NCI-H2081 (cell line): ENCODE measurements at places on chromosomes 2 and 18.

- no peak for DNase-seq
Measured at GRCh38 chr2:171225302-171225980, 64.7 kb upstream of the TLK1 start.

DNA sequence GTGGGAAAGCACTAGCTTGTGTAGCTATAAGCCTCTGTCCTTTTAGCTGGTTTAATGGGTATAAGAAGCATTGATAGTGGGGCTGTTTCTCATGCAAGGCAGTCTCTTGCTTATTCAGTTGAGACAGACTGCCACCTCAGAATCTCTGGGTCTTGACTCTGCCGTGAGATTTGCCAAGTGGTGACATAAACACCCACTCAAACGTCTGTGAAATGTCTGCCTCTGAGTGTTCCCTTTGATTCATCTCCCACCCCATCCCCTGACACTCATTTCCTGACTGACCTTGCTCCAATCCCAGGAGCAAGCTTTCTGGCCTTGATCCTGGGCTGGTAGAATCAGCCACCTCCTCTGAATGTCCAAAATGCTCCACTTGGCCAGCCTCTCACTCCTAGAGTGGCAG is 141.9 kb upstream of the RBMS1 start:
- no peak for DNase-seq

DNA sequence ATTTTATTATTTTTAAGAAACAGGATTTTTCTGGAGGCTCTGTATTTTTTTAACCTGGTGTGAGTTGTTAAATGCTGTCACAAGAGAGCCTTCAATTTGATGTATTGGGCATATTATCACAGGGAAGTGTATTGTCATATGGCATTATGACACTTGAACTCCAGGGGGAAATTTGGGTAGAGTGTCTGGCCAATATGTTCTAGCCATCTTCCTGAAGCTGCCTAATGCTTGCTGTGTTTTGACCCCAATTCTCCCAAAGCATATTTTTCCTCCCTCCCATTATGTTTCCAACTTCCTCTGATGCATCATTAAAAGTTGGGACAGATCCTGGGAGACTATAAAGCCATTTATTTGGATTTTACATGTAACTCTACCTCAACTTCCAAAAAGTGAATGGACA is 214.1 kb upstream of the SESTD1 start:
- no peak for DNase-seq

DNA sequence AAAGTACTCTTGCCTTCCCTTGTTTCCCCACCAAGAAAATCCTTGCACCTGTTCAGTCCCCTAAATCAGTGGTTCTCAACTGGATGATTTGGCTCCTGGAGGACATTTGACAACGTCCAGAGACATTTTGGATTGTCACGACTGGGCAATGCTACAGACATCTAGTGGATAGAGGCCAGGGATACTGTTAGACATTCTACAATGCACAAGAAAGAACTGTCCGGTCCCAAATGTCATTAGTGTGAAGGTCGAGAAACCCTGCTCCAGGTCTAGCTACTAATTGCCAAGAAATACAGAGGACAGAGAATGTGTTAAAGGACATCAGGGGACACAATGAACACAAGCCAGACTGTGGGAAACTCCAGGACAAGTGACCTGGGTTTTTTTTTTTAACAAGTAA is 60.0 kb downstream of the LRP2 start:
- DNase-seq = no peak

GRCh38 chr2:41510108-41510507 is 537.7 kb upstream of the PKDCC start:
- DNase-seq = no peak

DNA sequence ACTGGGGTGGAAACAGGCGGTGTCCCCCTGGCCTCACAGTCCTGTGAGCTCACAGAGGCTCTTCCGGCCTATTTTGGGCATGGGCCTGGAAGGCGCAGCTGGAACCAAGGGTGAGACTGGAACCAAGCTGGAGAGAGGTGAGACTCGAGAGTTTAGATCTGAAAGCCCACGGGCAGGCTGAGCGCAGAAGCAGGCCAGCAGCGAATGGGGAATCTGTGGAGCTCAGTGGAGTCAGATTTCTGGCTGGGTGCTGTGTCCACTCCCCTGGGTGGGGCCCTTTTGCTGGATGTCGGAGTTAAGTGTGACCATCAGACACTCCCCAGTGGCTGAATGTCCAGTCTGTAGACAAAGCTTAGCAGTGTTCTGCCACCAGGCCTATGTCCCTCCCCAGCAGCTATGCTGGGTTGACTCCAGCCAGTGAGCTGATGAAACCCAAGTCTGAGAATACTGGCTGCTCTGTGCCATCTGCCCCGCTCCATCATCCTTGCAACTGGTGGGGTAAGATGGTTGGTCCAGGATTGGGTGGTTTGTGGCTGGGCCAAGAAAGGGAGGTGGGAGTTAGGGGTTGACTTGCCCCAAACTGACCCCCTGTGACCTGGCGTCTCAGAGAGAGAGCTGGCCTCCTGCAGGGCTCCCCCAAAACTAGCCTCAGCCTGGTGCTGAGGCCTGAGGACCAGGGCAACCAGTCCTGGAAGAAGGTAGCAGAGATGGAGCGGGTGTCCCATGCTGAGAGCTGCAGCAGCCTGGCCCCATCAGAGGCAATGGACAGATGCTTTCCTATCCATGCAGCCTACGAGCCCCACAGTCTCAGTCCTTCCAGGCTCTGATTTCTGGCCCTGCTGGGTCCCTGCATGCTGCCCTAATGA is 34.4 kb downstream of the CYP26B1 start:
- DNase-seq = no peak

GRCh38 chr2:15667809-15668556 is 76.3 kb downstream of the DDX1 start:
- no peak for DNase-seq

GRCh38 chr2:177262092-177262491 is 2.4 kb downstream of the NFE2L2 start:
- DNase-seq = no peak

DNA sequence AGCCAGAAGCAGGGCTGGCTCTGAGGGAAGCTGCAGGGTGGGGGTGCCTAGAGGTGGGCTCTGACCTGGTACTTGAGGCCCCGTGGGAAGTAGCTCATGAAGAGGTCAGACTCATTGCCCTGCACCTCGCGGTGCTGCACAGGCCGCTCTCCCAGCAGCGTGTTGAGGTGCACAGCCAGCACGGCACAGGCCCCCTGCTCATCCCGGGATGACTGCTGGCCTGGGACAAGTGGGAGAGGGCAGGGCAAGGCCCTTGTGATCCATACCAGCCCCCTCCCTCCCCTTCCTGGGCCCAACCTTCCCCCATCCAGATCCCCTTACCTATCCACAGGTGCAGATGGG is 8.7 kb downstream of the CAPG start:
- no peak for DNase-seq

DNA sequence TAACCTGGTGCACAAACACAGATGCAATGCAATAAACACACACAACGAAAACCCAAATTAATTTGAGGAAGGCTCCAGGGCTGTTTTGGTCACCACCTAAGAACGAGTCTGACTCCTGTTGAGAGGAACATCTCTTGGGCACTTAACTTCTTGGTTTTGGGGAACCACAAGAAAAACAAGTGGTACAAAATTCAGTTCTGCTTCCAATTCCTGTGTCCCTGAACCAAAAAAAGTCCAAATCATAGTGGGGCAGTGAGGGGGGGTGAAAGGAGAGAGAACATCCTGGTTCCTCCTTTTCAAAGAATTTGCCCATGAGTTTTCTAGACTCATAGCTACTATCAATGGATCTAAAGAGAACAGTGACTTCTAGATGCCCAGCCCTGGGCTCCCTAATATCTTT is 143.6 kb downstream of the COL4A4 start:
- DNase-seq = no peak

GRCh38 chr18:12397793-12398192 is 9.9 kb upstream of the PRELID3A start:
- no peak for DNase-seq

GRCh38 chr2:134884435-134884834 is 34.2 kb upstream of the CCNT2 start:
- DNase-seq = no peak

DNA sequence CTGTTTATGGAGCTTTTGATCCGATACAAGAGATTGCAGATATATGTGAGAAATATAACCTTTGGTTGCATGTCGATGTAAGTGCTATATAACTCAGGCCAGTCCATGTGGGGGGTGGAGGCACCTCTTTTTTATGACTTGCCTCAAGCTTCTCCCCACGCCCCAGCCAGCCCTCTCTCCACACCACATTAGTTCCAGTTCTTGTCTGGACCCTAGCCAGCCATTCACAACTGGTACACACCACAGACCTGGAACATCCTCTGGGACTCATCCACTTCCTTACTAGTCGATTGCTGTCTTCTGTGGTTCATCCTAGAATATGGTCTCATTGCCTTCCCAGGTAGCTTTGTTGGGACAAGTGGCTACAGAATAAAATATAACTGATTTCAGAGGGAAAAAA is 31.0 kb downstream of the GAD1 start:
- DNase-seq = no peak

DNA sequence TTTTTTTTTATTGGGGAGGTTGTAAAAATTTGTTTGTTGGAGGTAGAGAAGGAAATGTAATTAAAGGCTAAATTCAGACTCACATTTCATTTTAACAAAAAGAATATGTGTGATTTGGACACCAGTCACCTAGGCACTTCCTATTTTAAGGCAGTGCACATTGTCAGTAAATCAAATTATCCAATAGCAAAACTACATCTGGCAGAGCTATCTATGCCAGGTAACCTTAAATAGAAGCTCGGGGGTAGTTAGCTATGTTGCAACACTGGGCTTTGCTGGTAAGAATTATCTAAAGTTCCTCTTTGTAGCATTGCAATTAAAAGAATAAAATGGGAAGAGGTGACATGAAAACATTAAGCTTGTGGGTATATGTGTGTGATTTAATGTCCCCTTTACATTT is 1064.4 kb upstream of the ZEB2 start:
- DNase-seq = no peak

- no peak for DNase-seq
Measured at GRCh38 chr2:51813247-51813646, 781.3 kb upstream of the NRXN1 start.

GRCh38 chr18:22052405-22053105 is 116.8 kb upstream of the GATA6 start:
- DNase-seq = no peak

DNA sequence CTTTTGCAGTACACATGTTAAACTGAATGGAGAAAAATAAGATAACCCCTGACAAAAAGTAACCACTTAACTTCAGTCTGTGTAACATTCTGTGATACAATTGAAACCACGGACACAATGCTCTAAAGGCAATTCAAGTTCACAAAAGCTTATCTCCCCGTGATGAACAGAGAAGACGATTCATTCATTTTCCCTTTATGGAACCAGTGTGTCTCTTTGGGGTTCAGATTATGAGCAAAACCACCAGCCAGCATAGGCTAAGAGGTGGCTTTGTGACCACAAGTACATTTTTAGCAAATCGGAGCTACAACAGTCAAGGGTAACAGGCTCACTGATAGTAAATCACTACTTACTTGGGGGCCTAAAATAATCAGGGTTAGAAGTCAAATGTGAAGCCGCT is 120.6 kb upstream of the SMAD7 start:
- DNase-seq = no peak

DNA sequence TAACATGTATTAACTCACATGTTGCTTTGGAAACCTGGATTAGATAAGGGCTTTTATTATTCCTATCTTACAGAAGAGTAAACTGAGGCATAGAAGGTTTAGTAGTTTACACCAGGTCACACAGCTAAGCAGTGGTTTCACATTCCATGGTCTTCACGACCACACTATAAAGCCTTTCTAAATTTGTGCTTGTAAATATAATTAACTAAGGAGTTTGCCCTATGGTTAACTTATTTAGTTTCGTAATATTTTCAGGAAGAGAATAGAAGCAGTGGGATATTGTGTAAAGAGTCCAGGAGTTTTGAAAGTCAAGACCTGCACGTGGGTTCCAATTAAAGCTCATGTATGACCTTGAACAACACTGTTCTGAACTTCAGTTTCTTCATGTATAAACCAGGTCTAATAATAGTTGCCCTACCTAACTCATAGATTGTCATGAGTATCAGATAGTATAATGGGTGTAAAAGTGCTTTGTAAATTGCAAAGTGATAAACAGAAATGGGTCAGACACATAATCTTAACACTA is 19.5 kb upstream of the SOS1 start:
- DNase-seq = no peak

GRCh38 chr2:218315397-218315796 is 23.1 kb upstream of the TMBIM1 start:
- no peak for DNase-seq

GRCh38 chr2:30339071-30339470 is 107.7 kb downstream of the LBH start:
- no peak for DNase-seq

- no peak for DNase-seq
Measured at GRCh38 chr2:71606244-71606643, 152.9 kb downstream of the DYSF start.

DNA sequence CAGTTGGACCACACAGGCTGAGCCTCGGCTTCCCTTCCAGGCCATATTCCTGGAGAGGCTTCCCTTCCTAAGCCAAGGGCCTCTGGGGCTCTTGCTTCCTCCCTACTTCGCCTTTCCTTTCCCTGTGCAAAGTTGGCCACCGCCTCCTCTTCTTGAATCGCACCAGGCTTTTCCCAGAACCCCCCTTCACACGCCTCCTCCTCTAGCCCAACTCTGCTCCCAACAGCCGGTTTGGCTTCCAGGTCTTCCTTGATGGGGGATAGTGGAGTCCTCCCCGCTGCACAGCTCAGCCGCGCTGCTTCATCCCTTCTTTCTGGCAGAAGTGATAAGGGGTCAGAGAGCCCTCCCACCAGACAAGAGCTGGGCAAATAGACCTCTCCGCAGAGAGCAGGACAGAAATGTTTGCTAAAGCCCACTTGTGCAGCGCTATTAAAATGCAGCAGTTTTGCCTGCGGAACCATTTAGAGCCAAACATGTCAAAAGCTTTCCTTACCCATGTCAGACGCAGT is 56.4 kb downstream of the SNORC start:
- DNase-seq = no peak

DNA sequence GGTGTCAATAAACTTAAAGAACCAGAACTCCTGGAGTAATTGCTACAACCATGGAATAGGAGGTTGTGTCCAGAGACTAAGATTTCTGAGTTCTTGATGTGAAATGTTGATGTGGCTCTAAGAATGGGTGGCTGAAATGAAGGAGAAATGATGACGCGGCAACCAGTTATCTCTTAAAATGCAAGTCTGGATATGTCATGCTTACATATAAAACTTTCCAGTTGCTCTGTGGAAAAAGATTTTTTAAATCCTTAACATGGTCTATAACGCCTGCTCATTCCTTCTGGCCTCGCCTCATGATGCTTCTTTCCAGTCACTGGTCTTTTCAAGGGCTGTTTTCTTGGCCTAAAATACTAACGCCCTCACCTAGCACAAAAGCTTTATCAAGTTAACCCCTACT is 23.5 kb upstream of the MYO1B start:
- no peak for DNase-seq

GRCh38 chr2:84980263-84980983 is 9.5 kb downstream of the KCMF1 start:
- no peak for DNase-seq

GRCh38 chr18:66722671-66723070 is 118.8 kb upstream of the CDH19 start:
- no peak for DNase-seq

DNA sequence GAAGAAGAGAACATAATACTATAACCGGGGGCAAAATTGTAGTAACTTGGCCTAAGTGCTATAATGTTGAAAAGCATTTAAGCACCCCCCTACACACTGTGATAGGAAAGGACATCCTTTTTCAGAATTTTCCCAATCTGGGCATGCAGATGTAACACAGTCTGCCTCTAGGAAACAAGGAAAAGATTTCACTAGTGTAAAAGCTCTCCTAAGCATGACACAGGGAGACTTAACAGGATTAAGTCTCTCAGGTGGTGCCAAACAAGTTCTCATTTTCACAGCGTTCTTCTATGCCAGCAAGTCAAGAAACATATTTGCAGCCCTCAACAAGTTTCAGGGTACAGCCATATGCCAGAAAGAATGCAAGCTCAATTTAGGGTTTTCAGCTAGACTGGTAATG is 53.0 kb downstream of the NCKAP5 start:
- no peak for DNase-seq
